ENCODE measurements at places on chromosomes 3 and 15. TPM values are rescaled to one million over a fixed set of nuclear protein-coding genes. Genes with fewer than 3 reads are reported as not detected.

Gene SATB1
- 0.98 TPM for total RNA-seq

Gene PAQR5
- 0.22 TPM for total RNA-seq

Gene FSTL1
- total RNA-seq, result 985 TPM

Gene GRK7
- 0.11 TPM for total RNA-seq

Gene CLRN1
- not detected for total RNA-seq

Gene C3orf20
- total RNA-seq, result 0.11 TPM

Gene SLC6A1
- not detected for total RNA-seq

Gene CCDC32
- total RNA-seq, result 20.0 TPM

Gene SOX14
- total RNA-seq, result not detected

Gene GATA2
- 9.4 TPM for total RNA-seq

Gene NANOGP8
- not detected for total RNA-seq

Gene MYL3
- total RNA-seq, result 0.65 TPM

All from placental epithelial cell (primary cell).